Glomerular endothelial cell (primary cell): ENCODE measurements at places on chromosomes 6 and 20.

DNA sequence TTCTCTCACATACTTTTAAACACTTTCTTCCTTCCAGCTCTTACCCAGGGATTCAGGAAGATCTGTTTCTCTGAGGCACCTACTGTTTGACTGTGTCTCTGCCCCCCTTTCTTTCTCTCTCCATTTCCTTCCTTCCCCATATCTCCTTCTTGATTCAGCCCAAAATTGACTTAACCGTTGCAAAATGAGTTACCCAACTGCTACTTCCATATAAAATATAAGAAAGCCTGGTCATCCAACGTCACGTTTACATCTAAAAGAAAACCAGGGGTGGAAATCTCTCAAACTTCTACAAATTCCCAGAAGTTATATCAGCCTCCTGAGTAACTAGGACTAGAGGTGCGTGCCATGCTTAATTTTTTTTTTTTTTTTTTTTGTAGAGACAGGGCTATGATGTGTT lies 95.2 kb upstream of the INSM1 start:
- DNase-seq = no peak

- DNase-seq = no peak
Measured at GRCh38 chr20:31819083-31819784, at the start of gene MYLK2. Gene MYLK2, plus strand, starts transcription at chr20:31819356. Its CDS starts 225 bp downstream, at chr20:31819581.

DNA sequence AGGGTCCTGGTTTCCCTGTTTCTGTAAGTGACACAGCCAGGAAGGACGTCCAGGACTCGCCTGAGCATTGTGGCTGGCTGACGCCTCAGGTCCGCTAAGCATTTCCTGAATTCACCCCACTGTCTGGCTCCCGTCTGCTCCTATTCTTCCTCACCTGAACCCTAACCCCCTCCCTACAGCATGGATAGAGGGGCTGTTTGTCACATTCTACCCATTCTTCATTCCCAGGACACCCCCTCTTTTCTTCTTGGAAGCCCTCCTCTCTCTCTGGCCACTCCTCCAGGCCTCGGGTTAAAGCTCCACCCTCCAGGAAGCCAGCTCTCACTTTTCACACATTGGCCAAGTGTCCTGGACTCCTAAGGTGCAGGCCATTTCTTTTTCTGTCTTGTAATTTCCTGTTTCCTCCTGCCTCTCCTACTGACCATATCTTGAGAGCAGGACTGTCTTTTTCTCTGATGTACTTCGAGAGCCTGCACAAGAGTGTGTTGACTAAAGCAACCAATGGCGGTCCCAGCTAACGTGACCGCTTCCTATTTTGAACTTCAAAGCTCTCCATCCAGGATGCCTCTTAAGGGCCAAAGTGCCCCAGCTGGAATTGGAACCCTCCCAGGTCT lies 24.2 kb upstream of the MYMX start:
- DNase-seq = no peak

- DNase-seq = no peak
Measured at GRCh38 chr6:15712797-15713196, 50.0 kb upstream of the DTNBP1 start.

DNA sequence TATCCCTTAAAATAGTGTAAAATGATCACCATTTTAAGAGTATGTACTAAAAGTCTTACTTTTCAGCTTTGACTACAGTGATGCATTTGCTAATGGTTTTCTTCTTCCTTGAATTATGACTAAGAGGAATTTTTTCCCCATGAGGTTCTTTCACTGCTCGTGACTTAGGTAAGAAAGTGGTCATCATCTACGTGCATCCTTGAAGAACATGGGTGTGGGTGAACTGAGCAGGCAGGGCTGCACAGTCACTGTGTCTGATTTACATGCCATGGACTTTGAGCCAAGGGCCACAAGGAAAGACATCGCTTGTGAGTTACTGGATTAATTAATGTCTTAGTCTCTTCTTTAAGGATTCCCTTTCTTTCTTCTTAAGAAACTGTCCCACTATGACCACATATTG lies 33.3 kb downstream of the NQO2 start:
- no peak for DNase-seq

GRCh38 chr6:39590871-39591393 lies 134.3 kb downstream of the KIF6 start:
- DNase-seq = no peak

DNA sequence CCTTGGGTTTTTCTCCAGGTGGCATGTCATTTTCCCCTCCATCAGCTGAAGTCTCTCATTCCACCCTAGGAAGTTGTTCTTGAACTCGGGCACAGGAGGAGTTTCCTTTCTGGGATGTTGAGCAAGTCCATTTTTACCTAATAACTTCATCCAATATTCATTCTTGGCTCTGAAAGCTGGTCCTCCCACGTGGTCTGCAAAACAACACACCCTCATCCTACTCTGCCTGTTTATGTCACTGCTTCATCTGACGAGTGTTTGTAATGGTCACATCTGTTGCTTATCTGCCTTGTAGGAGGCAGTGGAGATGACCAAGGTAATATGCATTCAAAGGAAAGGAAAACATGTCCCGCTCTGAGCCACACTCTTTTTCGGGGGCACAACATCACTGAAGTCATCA lies 41.7 kb upstream of the AIG1 start:
- no peak for DNase-seq

DNA sequence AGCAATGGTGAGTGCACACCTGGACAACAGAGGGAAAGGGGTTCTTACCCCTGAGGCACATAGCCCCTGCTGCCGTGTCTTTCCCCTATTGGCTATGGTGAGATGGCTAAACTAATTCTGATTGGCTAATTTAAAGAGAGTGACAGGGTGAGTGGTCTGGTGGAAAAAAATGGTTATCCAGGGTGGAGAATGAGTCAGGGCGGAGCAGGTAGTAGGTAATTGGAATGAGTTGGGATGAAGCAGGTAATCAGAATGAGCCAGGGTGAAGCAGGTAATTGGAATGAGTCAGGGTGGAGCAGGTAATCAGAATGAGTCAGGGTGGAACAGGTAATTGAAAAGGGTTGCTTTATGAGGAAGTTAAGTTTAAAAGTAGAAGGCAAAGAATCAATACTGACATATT lies 200.3 kb downstream of the EYA4 start:
- DNase-seq = no peak

DNA sequence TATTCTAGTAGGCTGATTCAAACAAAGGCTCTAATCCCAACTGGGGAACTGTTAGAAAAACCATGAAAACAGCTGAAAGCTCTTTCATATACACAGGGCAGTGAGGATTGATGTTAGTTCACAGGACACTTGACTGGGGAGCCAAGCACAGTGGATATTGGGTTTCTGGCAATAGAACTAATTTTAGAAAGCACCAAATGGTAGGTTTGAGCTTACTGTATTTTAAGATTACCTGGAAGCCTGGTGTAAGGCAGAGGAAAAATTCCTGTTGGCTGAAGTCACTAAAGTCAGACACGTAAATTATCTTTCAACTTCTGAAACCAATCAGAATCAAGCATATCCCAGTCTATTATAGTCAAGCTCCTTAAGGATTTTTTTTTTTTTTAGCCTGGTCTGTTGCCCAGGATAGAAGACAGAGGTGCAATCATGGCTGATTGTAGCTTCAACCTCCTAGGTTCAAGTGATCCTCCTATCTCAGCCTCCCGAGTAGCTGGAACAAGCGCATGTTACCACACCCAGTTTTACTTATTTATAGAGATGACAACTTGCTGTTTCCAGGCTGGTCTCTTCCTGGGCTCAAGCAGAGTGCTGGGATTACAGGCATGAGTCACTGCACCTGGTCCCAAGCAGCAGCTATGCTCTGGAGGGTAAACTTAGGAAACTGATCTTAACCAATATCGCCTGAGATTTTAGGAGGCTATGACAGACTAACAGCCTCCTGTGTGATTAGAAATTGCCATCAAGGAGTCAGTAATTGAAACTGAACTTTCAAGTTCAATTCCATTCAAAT lies 32.5 kb upstream of the SYNCRIP start:
- DNase-seq = no peak

- DNase-seq = no peak
Measured at GRCh38 chr6:157944983-157945931, 36.4 kb upstream of the SYNJ2 start.

DNA sequence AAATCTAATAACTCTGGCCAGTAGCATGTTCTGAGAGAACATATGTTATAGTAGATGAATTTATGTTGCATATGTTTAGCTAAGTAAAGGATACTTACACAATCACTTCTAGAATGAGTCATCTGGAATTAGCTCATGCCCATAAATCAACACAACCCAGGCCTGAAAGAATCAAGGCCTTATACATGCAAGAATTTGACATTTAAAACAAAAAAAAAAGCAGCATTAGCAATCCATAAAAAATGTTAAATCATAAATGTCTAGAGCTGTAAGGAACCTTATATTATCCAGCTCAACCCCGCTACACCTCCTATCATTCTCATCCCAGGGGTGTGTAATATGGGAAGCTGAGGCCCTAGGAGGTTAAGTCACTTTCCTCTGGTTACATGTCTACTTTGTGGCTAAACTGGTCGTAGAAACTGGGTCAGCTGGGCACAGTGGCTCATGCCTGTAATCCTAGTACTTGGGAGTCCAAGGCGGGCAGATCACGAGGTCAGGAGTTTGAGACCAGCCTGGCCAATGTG lies 105.2 kb upstream of the CARMIL1 start:
- DNase-seq = peak; percentile 82

DNA sequence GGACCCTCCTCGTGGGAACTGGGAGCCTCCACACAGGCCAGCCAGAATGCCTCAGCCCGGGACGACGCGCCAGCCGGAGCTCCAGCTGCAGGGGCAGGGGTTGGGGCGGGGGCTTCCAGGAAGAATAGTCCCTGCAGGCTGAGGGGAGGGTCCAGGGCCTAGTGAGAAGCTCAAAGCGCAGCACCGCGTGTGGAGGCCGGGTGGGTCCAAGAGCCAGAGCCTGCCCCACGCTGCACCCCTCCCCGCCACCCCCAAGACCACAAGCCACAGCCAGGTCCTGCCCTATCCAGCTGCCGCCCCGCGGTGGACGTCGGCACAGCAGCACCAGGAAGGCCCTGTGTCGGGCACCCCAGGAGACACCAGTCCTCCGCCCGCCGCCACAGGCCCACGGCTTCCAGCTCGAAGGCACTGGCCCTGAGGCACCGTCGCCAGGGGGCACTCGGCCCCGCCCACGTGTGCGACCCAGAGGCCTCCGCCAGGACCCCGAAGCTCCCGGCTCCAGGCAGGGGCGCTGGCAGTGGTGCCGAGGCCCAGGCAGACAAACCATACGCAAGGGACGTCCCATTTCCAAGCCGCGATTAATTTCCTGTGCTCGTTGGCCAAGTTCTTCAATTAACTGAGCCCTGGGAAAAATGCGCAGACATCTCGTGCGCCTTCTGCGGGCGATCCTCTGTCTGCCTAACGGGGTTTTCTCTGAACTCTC lies 19.5 kb downstream of the KCNQ2 start:
- no peak for DNase-seq

- DNase-seq = peak; percentile 85
Measured at GRCh38 chr6:4313044-4313686, 177.8 kb upstream of the ECI2 start.

DNA sequence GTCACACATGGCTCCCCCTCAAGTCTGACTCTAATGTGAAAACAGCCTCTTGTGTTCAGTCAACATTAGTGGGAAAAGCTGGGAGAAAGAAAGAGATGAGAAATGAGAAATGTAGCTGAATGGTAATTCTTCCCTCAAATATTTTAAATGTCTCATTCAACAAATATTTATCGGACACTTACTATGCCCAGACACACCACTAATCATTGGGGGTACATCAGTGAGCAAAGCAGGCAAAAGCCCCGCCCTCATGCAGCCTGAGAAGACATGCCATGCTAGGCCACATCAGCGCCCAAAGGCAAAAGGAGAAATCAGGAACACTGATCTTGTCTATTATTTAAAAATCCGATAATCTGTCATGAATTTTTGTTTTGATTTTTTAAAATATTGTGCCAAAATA lies 89.9 kb upstream of the ASF1A start:
- no peak for DNase-seq

- no peak for DNase-seq
Measured at GRCh38 chr6:75492386-75493153, 1.0 kb downstream of the FILIP1 start.

DNA sequence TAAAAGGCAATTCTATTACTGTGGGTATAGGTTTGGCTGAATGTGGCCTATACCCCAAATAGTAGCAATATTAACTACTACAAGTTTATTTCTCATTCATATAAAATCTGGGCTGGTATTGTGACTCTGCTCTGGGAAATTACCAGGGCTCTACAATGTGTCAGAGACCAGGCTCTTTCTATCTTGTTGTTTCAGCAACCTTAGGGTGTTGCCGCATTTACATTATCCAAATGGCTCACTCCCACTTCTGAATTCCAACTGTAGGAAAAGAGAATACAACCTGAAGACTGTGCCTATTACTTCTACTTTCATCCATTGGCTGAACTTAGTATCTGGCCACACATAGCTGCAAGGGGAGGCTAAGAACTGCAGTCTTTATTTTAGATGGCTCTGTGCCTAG lies 106.7 kb upstream of the CENPW start:
- DNase-seq = no peak

DNA sequence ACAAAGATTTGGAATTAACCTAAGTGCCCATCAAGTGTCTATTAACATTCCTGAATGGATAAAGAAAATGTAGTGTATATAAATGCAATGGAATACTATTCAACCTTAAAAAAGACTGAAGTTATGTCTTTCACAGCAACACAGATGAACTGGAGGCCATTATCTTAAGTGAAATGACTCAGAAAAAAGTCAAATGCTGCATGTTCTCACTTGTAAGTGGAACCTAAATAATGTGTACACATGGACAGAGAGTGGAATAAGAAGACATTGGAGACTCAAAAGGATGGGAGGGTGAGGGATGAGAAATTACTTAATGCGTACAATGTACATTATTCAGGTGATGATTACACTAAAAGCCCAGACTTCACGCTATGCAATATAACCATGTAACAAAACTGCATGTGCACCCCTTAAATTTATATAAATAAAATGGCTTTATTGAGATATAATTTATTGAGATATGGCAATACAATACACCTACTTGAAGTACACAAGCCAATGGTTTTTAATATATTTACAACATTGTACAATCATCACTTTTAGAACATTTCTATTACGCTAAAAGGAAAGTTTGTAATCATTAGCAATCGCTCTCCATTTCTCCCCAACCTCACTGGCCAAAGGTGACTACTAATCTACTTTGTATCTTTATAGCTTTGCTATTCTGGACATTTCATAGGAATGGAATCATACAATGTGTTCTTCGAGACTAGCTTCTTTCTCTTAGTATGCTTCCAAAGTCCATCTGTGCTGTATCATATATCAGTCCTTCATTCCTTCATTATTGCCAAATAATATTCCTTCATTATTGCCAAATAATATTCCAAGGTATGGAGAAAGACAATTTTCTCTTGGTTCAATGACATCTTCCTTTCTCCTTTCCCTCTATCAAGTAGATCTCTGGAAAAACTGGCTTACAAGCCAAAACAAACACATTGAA lies 5.8 kb downstream of the STX7 start:
- no peak for DNase-seq

- DNase-seq = no peak
Measured at GRCh38 chr20:45051204-45052060, 49.5 kb downstream of the KCNS1 start.
